ENCODE measurements at places on chromosomes 11 and 22.

- no peak for DNase-seq
Measured at GRCh38 chr11:72411623-72412419, 22.5 kb downstream of the CLPB start.

GRCh38 chr11:111135778-111136570 lies 109.6 kb upstream of the POU2AF2 start:
- DNase-seq, result no peak

DNA sequence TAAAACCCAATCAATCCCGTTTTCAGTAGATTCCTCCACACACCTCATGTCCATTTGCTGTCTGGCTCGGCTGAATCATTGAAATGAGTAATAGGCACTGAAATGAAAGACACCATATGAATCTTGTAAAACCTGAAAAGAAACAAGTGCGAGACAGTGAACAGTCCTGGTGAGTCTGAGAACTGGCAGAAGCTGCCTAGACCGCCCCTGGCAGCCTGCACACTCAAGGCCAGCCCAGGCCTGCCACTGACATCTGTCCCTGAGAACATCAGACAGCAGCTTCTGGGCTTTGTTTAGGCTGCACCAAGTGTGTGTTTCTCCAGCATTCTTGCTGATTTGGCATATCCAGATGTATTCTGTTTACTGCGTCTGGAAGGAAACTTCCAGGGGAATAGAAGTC lies 44.8 kb downstream of the ENDOD1 start:
- no peak for DNase-seq

DNA sequence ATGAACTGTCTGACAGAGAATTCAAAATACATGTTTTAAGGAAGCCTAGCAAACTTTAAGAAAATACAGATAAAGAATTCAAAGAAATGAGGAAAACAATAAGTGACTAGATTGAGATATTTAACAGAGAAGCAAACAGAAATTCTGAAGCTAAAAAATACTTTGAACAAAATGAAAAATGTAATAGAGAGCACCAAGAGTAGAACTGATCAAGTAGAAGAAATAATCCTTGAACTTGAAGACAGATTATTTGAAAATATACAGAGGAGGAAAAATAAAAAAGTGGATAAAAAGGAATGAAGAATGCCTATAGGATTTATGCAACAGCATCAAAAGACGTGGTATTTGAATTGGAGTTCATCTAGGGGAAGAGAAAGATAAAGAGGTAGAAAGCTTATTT lies 101.9 kb upstream of the OR4B1 start:
- DNase-seq, result no peak

DNA sequence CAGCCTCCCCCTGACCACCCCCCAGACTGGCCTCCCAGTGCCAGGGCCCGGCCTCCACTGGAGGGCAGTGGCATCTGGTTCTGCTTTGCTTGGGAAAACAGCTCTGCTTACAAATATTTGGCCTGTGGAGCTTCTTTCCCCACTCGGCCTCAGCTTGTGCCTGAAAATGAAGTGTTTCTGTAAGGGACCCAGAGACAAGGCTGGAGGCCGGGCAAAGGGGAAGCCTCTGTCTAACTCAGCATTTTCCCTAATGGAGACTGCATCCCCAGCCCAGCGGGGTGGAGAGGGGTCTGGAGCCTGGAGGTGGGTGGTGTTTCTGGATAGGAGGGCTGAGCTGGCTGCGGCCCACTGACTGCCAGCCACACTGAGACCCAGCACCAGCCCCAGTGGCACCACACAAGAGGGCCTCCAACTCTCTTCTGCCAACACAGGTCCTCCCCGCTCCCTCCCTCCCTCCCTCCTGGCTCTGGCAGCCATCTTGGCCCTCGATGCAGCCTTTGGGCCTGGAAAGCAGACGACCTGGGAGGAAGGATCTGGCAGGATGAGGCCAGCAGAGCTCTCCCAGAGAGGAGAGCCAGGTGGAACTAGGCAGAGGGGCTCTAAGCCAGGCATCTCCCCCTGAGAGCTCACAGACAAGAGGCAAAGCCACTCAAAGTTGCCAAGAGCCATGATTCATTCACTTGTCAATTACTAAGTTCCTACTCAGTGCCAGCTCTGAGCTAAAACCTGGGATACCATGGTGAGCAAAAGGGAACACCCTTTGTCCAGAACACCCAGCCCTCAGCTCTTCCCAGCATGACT lies 77.1 kb upstream of the CD82 start:
- DNase-seq, result no peak

GRCh38 chr11:117580866-117581265 lies 216.2 kb downstream of the DSCAML1 start:
- no peak for DNase-seq

DNA sequence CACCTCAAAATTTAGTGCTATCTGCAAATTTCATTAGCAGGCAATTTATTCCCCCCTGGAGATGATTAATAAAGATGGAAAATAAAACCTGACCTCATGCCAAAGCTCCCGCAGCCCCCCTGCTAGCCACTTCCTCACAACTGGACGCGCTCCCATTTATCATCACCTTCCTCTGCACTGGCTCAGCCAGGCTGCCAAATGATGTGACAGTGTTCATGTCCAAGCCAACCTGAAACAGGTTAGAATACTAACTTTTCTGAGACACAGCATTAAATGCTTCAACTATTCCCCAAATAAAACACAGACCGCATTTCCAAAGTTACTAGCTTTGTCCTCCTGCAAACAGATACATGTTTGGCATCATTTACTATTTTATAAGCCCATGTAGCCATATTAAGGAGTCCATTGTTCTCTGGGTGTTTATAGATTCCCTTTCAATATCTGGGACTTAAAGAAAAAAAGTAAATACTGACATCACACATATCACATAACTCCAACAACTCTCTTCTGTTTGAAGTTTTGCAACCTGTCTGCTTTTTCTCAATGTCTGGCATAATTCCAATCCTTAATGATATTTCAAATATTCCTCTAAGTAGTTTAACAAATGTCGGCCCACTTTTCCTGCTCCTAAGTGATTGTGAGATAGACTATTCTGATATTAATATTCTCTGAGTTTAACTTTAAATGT lies 829.7 kb upstream of the FAT3 start:
- peak; percentile 4 for DNase-seq

GRCh38 chr11:117575856-117576255 lies 221.2 kb downstream of the DSCAML1 start:
- no peak for DNase-seq

GRCh38 chr11:3205261-3206155 lies 13.1 kb downstream of the MRGPRG start:
- no peak for DNase-seq

- no peak for DNase-seq
Measured at GRCh38 chr11:130269326-130269943, 45.3 kb downstream of the ZBTB44 start.
